ENCODE measurements at places on chromosomes 4 and X.

DNA sequence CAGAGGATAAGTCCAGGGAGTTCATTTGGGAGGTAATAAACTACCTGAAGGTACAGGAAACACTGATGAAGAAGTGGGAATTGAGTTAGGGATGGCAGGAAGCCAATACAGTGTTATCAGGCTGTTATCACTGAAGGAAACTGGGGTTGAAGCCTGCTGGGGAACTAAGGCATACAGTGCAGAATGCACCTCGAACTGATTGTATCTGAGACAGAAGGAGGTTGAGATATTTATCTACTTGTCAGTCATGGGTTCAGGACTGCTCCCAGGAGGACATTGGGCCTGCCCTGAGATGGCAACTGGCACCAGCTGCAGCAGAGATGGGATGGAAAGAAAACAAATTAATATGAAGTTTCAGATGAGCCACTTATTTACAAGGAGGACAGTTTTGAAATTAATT, 35.5 kb upstream of the CD38 start:
- no peak for DNase-seq

GRCh38 chrX:53312946-53313727, 31.8 kb upstream of the IQSEC2 start:
- DNase-seq: peak; percentile 18

DNA sequence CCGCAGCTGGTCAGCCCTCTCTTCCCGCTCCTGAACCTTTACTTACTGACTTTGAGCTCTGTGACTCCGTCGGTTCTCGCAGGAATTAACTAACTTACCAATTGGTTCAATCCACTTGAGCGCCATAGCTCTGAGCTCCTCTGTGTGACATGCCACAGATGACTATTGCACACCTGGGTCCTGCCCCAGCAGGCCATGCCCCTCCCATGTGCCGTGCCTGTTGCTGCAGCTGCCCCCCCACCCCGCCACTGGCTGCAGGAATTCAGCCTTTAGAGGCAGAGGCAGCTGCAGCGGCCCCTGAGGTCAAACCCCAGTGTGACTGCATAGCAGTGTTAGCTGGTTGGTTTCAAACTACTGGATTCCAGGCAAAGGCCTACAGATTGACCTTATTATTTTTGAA, 70.6 kb downstream of the MTMR1 start:
- no peak for DNase-seq

- DNase-seq: no peak
Measured at GRCh38 chrX:72001471-72001870, 90.8 kb downstream of the NHSL2 start.

GRCh38 chr4:21757248-21757647, 191.3 kb downstream of the KCNIP4 start:
- no peak for DNase-seq

- no peak for DNase-seq
Measured at GRCh38 chr4:122831515-122832196, 5.0 kb downstream of the FGF2 start.

DNA sequence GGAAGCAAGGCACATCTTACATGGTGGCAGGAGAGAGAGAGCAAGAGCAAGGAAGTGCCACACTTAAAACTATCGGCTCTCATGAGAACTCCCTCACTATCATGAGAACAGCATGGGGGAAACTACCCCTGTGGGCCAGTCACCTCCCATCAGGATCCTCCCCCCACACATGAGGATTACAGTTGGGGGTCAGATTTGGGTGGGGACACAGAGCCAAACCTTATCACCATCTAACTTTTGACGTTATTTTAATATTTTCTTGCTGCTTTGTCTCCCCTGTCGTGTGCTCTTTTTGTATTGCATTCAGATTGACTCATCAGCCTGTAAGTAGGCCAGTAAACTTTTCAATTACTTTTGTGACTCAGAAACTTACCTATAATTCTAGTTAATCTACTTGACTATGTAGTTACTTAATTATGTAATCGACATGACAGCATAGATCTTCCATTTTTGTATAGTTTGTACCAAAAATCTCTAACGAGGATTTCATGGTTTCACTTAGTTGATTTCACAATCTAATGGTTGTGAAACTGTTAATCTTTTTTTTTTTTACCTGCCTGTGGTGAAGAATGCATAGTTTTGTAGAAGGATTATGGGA, 18.3 kb downstream of the STIM2 start:
- peak; percentile 26 for DNase-seq

DNA sequence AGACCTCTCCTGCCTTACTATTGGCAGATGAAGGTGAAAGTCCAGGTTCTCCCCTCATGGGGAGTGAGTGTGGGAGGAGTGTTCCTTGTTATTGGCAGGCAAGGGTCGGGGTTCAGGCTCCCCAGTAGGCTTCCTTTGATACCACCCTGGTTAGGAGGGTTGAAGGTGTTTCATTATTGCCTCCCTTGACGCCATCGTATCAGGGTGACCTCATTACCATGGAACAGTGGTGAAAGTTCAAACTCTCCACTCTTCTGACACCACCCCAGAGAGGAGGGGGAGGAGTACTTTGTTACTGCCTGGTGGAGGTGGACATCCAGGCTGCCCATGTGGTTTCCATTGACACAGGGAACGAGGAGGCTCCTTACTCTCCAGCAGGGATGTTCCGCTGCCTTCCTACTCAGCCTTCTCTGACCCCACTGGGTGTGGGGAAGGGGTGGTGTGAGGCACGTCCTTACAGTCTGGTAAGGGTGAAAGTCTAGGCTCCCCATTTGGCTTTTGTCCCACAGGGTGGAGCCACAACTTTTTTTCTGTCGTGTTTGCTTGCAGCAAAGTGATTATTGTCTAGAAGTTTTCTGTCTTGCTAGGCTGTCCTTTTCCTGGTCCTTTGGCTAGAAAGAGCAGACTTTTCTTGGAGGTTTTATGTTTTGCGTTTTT, 37.2 kb upstream of the USP9X start:
- DNase-seq: no peak

GRCh38 chr4:184897895-184898294, 72.1 kb upstream of the ACSL1 start:
- no peak for DNase-seq

DNA sequence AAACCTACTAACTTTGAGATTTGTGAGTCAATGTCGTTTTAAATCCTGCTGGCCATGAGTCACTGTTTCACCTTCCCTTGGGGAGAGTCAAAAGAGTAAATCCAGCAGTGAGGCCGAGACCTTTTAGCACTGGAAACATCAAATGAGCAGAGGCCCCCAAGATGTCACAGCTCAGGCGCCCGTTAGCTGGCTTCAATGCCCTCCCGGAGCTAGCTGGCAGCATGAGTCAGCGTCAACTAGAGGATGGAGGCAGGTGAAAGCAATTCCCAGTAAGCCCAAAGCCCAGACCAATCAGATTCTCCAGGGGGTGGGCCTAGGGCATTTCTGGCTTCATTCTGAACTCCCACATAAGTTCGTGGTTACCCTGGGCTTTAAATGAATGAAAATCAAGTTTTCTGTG, 170.9 kb downstream of the CLCN4 start:
- DNase-seq: no peak

Measured in stimulated activated naive CD4-positive, alpha-beta T cell treated with Interleukin-2 at 50 U/mL for 16 hours (primary cell).